ENCODE measurements at places on chromosomes 4 and X.

- DNase-seq = no peak
Measured at GRCh38 chr4:148065075-148065474, 333.2 kb downstream of the ARHGAP10 start.

- DNase-seq = no peak
Measured at GRCh38 chr4:82865592-82865991, 25.4 kb downstream of the SEC31A start.

GRCh38 chr4:48470570-48470969 is 12.6 kb upstream of the SLC10A4 start:
- DNase-seq = no peak

DNA sequence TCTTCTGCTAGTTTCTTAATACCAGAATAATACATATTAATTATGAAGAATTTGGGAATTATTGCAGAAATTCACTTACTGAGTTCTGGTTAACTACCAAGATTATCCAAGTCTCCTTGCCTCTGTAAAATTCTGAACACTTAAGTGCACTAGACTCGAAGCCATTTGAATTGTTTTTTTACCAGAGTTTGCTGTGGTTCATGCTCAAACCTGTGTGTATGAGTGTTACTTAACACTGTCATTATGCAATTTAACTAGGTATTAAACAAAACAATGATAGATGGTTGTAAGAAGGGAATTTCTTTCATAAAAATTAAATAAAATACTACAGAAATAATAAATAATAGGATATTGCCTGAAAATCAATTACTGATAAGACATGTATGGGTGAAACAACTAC is 145.6 kb upstream of the FAT4 start:
- DNase-seq = no peak

All from Right ventricle myocardium inferior (tissue), 1 donor.